ENCODE measurements at places on chromosomes 16 and 17.

- DNase-seq = no peak
Observed at GRCh38 chr17:64974750-64975317, 55.6 kb upstream of the LRRC37A3 start.

GRCh38 chr17:44221862-44222111 lies 2.3 kb upstream of the UBTF start:
- no peak for DNase-seq

- DNase-seq = no peak
Observed at GRCh38 chr17:4490109-4490591, 8.5 kb upstream of the SPNS2 start.

DNA sequence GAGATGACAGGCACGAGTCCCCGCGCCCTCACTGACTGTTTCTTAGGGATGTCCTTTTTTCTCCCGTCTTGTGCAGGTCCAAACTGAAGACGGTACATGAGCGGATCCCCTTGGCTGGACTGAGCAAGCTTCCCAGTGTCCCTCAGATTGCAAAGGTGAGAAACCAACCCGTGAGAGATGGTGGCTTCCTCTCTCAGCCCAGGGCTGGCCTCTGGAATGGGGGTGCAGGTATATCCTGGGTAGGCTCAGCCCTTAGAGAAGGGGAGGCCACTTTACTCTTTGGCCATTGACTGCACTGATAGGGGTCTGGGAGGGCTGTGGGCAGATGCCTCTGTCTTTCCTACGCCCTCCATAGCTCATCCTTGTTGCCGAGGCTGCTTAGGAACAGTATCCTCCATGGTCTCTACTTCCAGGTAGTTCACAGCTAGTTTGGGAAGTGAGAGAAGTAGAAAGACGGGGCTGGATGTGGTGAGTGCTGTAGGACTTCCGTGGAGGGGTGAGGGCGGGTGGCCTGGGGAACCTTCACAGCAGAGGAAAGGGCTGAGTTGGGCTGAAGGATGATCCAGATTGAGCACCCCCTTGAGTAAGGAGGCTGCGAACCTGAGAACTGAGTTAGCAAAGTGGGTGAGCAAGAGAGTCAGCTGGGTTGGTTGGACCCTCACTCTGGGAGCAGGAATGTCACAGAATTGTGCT lies 83.0 kb downstream of the OR1D5 start:
- DNase-seq = no peak

DNA sequence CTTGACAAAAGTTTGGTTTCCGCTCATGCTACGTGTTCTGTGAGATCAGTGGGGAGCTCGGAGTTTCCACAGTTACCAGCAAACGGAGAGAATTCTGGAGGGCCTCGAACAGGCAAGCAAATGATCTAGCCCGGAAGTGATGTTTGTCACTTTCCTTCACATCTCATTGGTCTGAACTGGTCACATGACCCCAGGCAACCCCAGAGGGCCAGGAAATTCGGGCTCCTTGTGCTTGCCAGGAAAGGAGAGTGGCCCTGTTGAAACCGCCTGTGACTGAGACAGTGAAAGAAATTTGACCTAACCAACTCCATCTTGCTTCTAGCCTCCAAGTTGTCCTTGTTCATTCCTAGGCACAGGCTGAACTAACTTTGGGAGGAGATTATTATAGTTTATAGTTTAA lies 23.0 kb downstream of the SPPL2C start:
- DNase-seq = no peak
